Calu3 (cell line): ENCODE measurements at places on chromosomes 13 and 19.
A peak's percentile ranks its signal among the peaks of the same experiment; 100 is the strongest.

- DNase-seq: no peak
These were observed 84.7 kb upstream of the TM9SF2 start for GRCh38 chr13:99416411-99417121.

GRCh38 chr13:36453516-36453915 lies 21.2 kb downstream of the CCNA1 start:
- DNase-seq: no peak

GRCh38 chr13:102697264-102697663 lies 2.4 kb upstream of the METTL21C start:
- no peak for DNase-seq

DNA sequence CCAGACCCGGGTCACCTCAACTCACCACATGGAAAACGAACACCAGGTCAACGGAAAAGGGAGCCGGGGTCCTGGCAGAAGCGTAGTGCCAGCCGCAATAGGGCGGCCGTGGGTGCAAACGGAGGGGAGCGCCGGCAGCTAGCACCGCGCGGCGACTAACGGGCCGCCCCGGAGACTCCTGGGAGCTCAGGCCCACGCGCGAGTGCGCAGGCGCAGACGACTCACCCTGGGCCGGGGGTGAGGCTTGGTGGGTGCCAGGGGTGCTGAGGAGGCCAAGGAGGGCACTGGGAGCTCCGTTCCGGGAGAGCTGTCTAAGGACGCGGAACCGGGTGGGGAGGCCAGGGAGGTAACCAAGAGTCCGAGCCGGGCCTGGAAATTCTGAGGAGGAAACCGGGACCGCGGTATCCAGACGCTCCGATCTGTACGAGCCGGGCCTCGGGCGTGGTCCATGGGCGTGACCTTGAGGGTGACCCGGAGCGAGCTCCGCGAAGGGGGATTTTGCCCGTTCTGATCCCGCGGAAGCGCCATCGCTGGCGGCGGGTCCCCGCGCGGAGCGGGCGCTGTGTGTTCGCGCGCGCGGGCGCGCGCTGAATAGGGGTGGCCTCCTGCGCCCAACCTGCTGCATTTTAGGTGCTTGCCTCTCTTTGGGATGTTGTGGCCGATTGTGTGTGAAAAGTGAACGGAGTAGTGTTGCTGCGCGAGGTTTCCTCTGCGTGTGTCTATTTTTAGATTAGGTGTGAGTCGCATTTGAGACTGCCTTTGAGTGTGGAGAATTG lies at the start of gene ZNF382:
Gene ZNF382, plus strand, starts transcription at position 213 of the 776 bp plus-strand sequence. CDS start 4,602 bp downstream, outside the sequence.
- DNase-seq: peak; percentile 34

DNA sequence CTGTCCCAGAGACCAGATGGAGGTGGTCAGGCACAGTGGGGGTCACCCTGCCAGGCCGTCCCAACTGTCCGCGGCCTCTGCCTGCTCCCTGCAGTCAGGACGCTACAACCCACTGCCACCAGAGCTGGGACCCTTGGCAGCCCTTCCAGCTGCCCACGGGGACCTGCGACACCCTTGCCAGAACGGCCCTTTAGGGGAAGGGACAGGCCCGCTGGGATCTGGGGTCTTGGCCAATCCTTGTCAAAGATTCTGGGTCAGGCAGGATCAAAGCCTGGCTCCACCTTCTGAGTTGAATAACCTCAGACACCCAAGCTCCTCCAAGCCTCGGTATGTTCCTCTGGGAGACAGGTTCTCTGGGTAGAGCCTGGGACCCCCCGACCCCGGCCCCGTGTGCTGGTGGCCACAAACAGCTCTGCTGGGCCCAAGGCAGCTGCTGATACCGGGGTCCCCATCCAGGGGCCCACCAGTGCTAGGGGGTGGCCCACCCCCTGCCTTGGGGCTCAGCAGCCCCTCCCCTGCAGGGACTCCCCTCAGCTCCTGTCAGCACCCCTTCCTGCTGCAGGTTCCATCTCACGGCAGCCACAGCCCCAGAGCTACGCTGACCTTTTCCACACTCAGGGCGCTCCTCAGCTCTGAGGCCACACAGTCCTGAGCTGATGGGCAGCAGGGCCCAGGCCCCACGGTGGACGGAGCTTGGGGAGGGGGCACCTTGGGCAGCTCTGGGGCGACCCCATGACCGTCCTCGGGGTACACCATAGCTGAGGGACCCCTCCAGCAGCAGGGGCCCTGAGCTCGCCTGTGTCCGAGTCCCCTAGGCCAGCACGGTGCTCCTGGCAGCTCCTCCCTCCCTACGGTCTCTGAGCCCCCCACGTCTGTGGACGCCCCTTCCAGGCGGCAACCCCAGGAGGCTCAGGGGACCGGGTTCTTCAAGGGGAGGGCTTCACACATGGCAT lies 18.4 kb downstream of the SBNO2 start:
- no peak for DNase-seq

DNA sequence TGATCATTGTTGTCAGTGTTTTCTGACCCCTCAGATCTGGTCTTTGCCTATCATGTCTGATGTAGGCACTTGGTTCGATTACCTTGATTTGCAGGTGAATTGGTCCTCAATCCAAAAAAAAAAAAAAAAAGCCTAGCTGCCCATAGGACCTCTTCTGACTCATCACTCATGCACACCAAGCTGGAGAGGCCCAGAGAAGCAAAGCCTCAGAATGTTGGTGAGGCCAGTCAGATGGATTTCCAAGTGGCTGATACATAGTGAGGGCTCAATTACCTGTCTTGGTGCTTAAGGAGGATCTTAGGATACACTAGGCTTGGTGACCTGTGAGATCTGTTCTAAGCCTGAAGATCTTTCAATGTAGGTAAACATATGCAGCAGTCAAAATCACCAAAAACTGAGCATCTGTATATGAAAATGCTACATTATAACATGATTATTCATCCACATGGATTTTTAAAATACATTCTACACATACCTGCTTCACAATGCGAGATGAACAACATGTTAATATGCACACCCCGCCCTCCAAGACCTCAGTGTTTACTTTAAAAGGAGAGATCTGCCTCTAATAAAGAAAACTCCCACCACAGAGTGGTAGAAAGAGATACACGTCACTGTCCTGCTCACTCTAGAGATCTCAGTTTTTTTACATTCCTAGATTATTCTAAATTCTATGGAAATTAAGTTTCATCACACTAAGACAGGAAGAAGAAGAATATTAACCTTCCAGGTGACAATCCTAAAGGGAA lies 79.9 kb upstream of the RAP2A start:
- DNase-seq: no peak

- no peak for DNase-seq
These were observed 1.1 kb downstream of the COX6B2 start for GRCh38 chr19:55353356-55353802.

- DNase-seq: no peak
These were observed 8.7 kb downstream of the HOMER3 start for GRCh38 chr19:18932216-18932841.

DNA sequence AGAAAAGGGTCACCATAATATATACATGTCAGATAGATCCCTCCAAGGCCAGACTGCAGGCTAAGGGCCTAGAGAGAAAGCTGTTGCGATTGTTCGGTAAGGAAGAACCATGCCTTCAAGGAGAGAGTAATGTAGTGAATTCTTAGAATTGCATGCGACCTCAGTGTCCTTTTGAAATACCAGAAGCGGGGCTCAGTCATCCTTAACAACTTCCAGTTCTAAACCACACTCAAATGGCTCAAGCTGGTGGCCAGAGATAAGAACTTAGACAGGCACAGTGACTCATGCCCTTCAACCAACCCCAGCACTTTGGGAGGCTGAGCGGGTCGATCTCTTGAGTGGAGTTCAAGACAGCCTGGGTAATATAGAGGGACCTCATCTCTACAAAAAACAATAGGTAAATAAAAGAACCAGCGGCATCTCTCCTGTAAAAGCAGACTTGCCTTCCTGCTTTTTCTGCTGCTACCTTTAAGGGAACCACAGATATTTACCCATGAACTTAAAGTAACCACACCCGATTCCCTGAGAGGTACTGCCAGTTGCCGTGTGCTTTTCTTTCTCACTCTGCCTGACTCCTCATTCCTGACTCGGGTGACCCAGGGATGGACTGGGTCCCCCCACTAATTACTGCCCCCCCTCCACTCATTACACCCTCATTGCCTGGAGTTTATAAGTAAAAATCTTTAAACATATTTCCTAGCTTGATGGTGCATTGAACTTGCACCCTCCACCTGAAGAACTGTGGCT lies 15.4 kb upstream of the SIGLEC6 start:
- peak; percentile 57 for DNase-seq

DNA sequence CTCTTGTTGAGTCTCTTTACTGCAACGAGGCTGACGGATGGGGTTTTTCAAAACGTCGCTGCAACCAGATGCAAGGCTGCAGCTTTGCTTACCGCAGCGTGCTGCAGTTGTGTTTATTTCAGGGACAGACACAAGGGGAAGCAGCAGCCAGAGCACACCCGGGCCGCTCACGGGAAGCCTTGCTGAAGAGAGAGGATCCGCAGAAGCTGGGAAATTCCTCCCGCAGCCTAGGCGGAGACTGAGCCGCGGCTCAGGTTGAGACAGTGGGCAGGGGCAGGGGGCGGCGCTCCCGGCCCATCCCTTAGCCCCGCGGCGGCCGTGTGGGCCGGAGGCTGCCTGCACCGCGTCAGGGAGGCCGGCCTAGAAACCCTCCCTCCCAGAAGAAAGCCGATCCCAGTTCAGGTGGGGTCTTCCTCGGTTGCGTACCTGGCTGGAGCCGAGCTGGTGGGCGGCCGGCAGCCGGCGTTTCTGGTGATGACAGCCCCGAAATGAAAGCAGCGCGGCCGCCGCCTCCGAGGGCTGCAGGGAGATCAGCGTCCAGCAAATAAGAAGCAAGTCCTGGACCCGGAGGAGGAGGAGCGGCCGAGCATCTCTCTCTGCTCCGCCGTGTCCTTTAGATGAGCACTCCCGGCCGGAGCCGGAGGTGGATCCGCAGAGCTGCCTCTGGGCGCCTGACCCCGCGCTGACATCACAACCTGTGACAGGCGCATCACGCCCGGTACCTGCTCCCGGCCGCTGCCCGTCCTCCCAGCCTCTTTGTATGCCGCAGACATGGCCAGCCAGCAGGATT lies at the start of gene FRY:
Gene FRY, plus strand, starts transcription at position 750 of the 790 bp plus-strand sequence. Its CDS starts 22 bp downstream, at position 772.
- DNase-seq: peak; percentile 30

DNA sequence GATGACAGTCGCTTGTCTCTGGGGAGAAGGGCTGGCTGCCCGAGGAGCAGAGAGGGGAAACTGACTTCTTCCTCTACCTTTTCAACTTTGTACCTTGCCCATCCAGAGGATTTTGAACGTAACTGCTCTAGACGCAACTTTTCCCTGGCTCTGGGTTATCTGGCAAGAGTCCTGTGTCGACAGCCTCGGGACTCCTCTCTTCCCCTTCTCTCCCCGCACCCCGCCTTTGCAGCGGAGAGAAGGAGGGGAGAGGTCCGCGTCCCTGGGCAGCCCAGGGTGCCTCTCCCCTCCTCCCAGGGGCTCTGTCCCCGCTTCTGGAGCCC lies 574 bp downstream of the SH3GL1 start:
- peak; percentile 19 for DNase-seq

- no peak for DNase-seq
These were observed 12.8 kb upstream of the RASA3 start for GRCh38 chr13:114145256-114145655.

DNA sequence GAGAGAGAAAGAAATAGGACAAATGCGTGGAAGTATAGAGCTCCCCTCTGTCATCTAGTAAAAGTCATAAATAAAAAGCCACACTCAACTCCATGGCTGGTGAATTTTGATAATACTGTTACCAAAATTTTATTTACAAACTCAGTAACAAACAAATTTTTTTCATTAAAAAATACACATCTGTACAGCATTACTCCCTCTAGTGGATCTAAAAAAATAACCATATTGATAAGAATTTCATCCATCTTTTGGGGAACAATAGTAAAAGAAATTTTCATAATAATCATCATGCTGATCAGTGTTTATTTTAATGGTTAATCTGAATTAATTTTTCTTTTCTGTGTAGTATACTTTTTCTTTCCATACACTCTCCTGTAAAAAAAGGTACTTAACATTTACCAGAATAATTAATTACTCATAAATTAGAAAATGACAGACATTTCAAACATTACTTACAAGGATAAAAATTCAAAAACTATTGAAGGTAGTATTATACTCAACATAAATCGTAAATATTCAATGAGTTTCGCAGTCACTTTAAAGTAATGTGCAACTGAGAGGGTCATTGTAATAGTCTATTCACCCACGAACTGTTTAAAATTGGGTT lies 173.5 kb upstream of the LSM14A start:
- DNase-seq: no peak

DNA sequence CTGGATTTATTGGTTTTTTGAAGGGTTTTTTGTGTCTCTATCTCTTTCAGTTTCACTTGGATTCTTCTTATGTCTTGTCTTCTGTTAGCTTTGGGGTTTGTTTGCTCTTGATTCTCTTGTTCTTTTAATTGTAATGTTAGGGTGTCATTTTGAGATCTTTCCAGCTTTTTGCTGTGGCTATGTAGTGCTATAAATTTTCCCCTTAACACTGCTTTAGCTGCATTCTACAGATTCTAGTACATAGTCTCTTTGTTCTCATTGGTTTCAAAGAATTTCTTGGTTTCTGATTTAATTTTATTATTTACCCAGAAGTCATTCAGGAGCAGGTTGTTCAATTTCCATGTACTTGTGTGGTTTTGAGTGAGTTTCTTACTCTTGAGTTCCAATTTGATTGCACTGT lies 24.6 kb downstream of the ZNF430 start:
- no peak for DNase-seq
